ENCODE measurements at places on chromosomes 2 and 18.

- DNase-seq: no peak
Measured at GRCh38 chr2:45412754-45413379, 198.2 kb downstream of the SRBD1 start.

- no peak for DNase-seq
Measured at GRCh38 chr18:13568443-13569392, 157.6 kb downstream of the FAM210A start.

- DNase-seq: no peak
Measured at GRCh38 chr2:183164650-183165015, 40.4 kb downstream of the NUP35 start.

DNA sequence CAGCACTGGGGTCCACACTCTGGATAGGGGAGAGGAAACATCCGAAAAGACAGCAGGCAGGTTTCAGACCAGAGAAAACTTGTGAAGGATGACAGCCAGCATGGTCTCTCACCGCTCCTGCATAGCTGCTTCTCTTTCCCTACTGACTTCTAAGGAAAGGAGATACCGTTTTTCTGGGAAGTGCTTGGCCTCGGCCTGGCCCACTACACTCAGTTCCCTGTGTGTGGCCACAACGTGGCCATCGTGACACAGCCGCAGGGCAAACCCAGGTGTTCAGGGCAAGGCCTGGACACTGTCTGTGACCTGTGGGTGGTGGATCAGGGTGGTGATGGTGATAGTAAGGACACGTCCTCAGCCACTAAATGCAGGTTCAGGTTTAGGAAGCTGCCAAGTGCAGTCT, 34.2 kb upstream of the ACAA2 start:
- DNase-seq: no peak

GRCh38 chr2:3349211-3349693, 28.4 kb downstream of the EIPR1 start:
- no peak for DNase-seq

GRCh38 chr2:74464406-74464805, 776 bp downstream of the MOGS start:
- no peak for DNase-seq

GRCh38 chr18:9803698-9804516, 81.9 kb upstream of the TXNDC2 start:
- no peak for DNase-seq

DNA sequence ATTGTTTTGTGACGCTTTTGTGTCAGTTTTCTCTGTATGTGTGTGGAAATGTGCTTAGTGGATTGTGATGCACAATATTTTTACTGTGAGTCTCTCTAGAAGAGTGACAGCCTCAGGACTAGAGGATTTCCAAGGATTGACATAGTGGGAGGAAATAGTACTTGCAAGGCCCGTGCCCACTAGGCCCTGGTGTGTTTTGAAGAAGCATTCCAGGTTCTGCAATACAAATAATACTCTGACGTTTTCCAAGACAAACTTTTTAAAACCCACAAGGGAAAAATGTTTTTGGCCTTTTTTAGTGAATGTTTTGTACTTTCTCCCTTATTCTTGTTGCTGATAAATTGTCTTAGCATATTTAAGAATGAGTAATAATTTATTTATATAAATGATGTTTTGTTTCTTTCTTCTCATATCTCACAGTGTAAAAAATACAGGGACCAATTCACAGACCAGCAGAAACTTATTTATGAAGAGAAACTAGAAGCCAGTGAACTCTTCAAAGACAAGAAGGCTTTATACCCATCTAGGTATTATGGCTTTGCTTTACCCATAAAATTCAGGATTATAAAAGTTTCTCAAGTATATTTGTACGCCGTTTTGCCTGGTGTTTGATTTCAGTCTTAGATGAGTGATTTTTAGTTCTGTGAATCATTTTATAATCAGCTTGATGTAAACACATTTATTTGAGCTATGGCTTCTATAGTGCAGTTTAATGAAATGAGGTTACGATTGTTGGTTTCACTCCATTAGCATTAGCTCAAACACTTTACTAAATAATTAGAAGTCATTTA, 165.6 kb downstream of the MYO1B start:
- DNase-seq: no peak

- DNase-seq: no peak
Measured at GRCh38 chr2:27721884-27722485, 49.5 kb upstream of the MRPL33 start.

DNA sequence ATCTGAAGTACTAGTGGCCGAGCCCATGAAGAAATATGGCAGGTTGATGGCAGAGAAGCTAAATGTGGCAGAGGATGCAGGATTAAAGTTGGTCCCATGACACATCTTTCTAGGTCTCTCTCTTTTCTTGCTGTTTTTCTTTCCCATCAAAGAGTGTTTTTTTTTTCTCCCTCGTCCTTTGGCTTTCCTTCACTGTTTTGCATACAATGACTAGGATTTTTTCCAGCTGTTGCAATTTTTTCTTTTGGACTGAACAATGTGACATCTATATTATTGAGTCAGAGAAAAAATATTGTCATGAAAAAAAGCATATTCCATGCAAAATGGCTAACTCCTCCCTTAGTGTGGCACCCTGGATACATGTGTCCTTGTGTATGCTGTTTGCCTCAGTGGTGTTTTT, 939.5 kb upstream of the FANCL start:
- DNase-seq: no peak

DNA sequence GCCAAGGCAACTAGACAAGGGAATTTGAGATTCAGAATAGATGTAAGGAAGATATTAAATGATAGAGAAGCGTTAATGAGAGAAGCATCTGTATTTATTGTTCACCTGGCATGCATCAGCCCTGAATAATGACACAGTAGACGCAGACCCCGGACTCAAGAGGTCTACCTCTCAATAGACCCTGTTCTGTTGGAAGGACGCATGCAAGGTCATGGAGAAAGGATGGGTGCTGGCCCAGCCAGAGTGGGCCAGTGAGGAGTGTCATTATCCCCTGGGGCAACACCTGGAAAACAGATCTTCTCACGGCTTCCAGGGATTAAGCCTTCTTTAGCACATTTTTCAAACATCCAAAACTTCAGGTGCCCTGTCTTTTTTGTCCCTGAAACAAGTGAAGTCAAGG, 461.0 kb downstream of the EIPR1 start:
- no peak for DNase-seq

DNA sequence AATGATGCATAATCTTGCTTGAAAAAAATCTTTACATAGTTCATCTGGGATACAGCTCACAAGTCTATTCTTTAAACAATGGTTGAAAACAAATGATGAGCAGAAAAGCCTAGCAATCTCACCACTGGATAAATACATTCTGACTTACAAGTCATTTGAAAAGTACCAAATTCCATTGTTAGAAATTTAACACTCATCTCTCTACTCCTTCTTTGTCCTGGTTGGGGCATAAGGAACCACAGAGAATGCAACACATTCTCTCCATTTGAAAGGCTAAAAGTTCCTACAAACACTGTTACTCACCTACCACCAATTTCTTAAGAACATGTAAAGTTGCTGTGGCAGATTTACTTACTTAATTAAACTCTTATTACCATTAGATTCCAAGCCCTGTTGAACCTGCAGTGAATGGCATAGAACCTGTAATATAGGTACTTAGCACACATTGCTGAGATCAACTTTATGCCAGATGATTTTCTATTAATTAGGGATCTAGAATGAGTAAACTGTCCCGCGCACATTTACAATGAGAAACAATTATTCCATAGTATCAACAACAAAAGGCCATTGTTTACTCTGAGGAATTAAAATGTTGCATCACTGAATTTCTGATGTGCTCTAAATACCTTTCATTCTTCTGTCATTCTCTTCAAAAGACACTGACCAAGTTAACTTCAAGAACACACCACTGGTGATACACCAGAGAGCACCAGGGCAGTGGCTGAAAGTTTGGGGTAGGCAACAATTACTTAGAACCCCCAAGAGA, 69.6 kb downstream of the CABYR start:
- no peak for DNase-seq

GRCh38 chr2:170122883-170123547, 54.9 kb upstream of the MYO3B start:
- no peak for DNase-seq

GRCh38 chr2:158969162-158969714, 798 bp downstream of the TANC1 start:
- no peak for DNase-seq

Data from activated T-cell treated with anti-CD3 and anti-CD28 coated beads, Interleukin-2, amount 50 U/mL, for 1 hour (primary cell).